Motor neuron (in vitro differentiated cells): ENCODE measurements at places on chromosomes 4 and X. TPM values are rescaled to one million over a fixed set of nuclear protein-coding genes. Genes with fewer than 3 reads are reported as not detected.

DNA sequence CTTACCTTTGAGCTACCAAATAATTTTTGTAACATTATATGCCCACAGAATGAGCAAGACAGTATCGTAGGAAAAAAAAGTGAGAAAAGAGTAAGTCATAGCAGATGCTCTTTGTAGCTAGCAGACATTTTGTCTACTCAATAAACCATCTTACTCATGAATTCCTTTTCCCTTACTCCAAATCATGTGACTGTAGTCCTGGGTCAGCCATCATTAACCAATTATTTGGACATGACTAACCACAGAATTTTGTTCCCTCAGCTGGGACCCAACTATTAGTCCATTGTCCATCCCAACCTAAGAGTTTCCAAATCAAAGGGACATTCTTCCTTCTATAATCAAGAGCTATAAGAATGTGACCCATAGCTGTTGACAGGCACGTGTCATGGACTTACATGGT lies 11.4 kb downstream of the UBE2D3 start:
- no peak for ATAC-seq

GRCh38 chr4:145326491-145326890 lies 146.1 kb upstream of the OTUD4 start:
- no peak for ATAC-seq

DNA sequence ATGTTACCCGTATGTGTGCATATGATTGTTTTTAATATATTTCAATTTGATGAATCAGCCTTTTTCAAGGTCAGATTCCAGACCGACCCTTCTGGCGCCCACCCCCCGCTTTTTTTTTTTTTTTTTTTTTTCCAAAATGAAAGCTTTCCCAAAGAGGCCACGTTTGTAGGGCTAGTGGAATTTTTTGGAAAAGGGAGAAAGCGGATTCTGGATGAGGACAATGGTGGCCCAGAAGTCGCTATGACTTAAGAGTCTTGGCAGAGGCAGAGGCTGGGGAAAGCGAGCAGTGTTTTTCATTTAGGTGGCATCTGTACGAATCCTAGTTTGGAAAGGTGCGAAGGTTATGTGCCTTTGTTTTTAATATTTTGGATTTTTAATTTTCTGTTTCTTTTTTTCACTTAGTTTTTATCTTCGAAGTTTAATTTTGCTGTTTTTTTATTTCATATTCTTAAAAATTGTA lies 14.6 kb downstream of the NDUFB11 start:
- no peak for ATAC-seq

DNA sequence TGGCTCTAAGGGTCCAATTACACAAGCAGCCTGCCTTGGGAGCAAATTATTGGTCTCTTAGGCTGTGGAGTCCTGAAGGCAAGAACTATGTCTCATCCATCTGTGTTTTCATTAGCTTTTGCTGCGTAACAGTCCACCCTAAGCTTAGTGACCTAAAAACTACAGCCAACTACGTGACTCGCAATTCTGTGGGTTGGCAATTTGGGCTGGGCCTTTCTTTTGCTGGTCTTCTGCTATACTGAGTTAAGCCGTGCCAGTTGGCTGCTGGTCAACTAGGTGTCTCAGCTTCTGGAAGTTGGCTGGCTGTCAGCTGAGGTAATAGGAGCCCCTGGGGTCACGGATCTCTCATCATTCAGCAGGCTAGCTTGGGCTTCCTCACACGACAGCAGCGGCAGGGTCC lies 205.6 kb upstream of the S100G start:
- no peak for ATAC-seq

DNA sequence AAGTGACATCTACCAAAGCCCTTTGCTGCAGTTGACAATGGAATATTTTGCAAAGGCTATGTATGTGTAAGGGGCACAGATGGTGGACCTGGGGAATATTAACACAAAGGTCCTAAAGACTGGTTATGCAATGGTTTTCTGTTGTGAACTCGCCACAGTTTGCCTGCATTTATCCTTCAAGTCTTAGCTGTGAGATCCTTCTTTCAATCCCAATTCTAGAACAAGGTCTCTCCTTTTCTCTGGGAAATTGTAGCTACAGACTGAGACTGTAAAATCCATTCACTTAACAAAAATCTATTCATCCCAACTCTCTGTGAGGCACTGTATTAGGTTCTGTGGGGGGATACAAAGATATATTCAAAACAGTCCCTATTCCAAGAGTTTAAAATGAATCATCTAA lies 250.4 kb downstream of the GPM6A start:
- ATAC-seq, result no peak

MAGEA9B gene
- total RNA-seq, result not detected in 2 replicates

ABCG2 gene
- 39.6 and 46.5 TPM in 2 replicates for total RNA-seq

UGT8 gene
- total RNA-seq, result 2.7 and 2.9 TPM in 2 replicates

MND1 gene
- total RNA-seq, result 1.7 and 2.3 TPM in 2 replicates
